Naive thymus-derived CD4-positive, alpha-beta T cell (primary cell): ENCODE measurements at places on chromosomes 6 and 20. TPM values are rescaled to one million over a fixed set of nuclear protein-coding genes. Genes with fewer than 3 reads are reported as not detected.

DNA sequence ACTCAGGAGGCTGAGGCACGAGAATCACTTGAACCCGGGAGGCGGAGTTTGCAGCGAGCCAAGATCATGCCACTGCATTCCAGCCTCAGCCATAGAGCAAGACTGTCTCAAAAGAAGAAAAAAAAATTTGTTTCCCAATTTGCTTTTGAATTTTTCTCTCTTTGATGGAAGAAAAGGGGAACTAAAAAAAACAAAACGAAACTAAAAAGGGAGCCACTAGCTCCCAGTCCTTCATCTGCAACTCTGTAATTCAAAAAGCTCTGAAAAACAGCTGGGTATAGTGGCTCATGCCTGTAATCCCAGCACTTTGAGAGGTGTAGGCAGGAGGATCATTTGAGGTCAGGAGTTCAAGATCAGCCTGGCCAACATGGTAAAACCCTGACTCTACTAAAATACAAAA, 9.5 kb downstream of the OVOL2 start:
- H3K4me1 ChIP-seq, result no peaks in the 10 kb centered on the region
- H3K27ac ChIP-seq, result no peak overlapping the region
- H3K27me3 ChIP-seq, result no peaks in the 10 kb centered on the region
- no peak overlapping the region for H3K4me3 ChIP-seq
- no peak for DNase-seq

Gene EPHA7
- total RNA-seq, result not detected

- no peaks in the 10 kb centered on the region for H3K36me3 ChIP-seq
- no peak for DNase-seq
- H3K4me1 ChIP-seq, result peaks cover 26% of the 10 kb centered on the region
- H3K4me3 ChIP-seq, result no peak overlapping the region
- H3K27me3 ChIP-seq, result no peaks in the 10 kb centered on the region
Observed at GRCh38 chr20:32416206-32416605, 58.1 kb downstream of the ASXL1 start.

GRCh38 chr20:40602381-40602780, 86.7 kb downstream of the MAFB start:
- no peaks in the 10 kb centered on the region for H3K27me3 ChIP-seq
- H3K36me3 ChIP-seq, result no peaks in the 10 kb centered on the region
- no peak for DNase-seq
- no peak overlapping the region for H3K4me3 ChIP-seq
- no peak overlapping the region for H3K27ac ChIP-seq

DNA sequence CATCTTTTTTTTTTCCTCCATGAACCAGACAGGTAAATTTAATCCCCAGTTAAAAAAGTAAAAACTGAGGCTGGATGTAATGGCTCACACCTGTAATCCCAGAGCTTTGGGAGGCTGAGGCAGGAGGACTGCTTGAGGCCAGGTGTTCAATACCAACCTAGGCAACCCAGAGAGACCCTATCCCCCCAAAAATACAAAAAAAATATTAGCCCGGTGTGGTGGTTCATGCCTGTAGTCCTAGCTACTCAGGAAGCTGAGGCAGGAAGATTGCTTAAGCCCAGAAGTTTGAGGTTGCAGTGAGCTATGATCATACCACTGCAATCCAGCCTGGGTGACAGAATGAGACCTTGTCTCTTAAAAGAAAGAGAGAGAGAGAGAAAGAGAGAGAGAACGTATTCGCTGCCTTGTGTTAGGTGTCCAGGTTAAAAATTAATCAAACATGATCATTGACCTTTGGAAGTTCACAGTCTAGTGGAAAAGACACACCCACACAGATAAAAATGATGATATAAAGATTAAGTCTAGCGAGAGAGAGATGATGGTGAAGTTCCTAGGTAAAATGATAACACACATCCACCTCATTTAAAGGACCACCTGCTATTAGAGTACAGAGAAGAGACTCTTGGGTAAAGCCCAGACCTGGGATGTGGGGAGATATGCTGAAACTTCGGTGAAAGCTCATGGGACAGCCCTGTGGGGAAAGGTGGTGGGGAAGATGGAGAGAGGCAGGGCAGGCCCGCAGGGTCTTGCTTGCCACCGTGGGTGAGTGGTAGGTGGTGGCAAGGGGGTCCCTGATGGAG, 4.8 kb upstream of the NHSL1 start:
- H3K27me3 ChIP-seq, result no peaks in the 10 kb centered on the region
- no peak for DNase-seq
- H3K36me3 ChIP-seq, result no peaks in the 10 kb centered on the region
- no peak overlapping the region for H3K27ac ChIP-seq
- no peaks in the 10 kb centered on the region for H3K4me1 ChIP-seq

Gene LY6G6C
- not detected in 2 replicates for total RNA-seq

DNA sequence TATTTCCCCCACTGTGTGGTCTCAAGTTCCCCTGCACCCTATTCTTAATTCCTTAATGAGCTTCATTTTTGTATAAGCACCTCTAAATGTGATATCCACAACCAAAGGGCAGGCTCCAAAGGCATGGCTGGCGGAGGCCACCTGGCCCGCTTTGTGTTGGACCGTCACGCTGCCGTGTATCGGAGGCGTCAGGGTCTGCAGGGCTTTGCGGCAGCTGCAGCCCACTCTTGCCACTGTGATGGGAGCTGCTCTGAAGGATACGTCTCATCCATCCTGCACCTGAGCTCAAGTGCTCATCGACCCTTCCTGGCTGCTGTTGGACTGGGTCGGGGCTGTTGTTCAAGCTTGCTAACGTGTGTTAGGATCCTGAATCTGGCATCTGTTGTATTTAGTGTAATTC, 177.6 kb downstream of the ARID1B start:
- DNase-seq, result no peak
- no peaks in the 10 kb centered on the region for H3K36me3 ChIP-seq
- no peak overlapping the region for H3K4me3 ChIP-seq
- peaks cover 15% of the 10 kb centered on the region for H3K4me1 ChIP-seq
- no peak overlapping the region for H3K27ac ChIP-seq

DNA sequence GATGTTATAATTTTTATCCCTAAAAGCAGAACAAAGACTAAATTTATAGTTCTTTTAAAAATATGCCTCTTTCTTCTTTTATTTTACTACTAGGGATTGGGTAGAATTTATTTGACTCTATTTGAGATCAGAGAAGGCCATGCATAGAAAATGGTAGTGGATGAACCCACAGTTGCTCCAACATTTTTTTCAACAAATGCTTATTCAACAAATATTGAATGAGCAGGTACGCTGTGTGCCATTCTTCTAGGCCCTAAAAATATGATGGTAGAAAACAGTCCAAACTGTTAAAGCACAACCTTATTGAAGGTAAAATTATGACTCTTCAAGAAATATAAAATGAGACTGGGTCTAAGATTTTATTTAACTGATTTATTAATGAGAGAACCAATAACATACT, 30.0 kb downstream of the OTOR start:
- H3K4me1 ChIP-seq, result no peaks in the 10 kb centered on the region
- H3K36me3 ChIP-seq, result no peaks in the 10 kb centered on the region

DNA sequence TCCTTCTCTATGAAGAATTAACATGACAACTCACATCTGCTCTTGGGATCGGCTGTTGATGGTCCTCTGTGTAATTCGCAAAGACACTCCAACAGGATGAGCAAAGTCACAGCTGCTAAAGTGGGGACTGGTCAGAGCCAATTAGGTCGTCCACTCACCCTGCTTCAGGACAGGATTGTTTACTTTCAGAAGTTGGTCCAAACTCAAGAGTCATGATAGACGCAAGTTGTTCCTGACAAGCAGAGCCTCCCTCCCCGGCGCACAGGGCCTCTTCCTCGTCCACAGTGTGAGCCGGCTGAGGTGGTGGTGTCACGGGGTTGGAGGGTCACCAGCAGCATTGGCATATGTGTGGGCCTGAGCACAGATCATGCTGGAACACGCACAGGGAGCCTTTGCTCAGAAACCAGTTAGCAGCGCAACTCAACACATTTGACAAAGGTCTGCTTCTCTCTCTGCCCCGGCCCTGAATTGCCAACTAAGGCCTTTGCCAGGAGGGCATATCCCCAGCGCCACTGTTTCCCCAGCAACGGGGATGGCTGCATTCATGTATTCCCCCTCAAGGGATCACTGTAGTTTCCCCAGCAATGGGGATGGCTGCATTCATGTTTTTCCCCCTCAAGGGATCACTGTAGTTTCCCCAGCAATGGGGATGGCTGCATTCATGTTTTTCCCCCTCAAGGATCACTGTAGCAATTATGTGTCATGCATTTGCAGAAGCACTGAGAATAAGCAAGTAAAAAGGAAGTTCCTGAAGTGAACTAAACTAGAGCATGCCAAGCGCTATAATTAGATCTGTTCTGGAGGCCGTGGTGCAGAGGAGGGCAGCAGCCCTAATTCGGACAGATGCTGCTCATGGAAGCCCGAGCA, 111.7 kb downstream of the THBS2 start:
- H3K4me3 ChIP-seq, result no peak overlapping the region
- no peaks in the 10 kb centered on the region for H3K4me1 ChIP-seq
- no peak overlapping the region for H3K27ac ChIP-seq
- H3K27me3 ChIP-seq, result no peaks in the 10 kb centered on the region
- DNase-seq, result no peak

Gene SNAP25
- total RNA-seq, result not detected

DNA sequence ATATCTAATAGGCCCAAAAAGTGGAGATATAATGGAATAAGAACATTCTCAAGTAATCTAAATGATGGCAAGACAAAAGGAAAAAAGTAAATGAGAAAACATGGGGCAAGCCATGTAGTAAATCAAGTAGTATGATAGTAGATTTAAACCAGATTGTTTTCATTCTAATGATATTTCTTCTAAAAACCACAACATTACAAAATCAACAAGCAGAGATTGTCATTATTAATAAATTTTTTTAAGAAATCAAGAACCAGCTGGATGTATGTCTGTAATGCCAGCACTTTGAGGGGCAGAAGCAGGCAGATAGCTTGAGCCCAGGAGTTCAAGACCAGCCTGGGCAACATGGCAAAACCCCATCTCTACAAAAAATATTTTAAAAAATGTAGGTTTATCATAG, 155.0 kb downstream of the RNGTT start:
- H3K4me3 ChIP-seq, result no peak overlapping the region
- no peak for DNase-seq
- H3K27me3 ChIP-seq, result no peaks in the 10 kb centered on the region
- H3K4me1 ChIP-seq, result no peaks in the 10 kb centered on the region
- no peak overlapping the region for H3K27ac ChIP-seq

GRCh38 chr6:42230345-42231321, 13.0 kb upstream of the MRPS10 start:
- peaks cover 47% of the 10 kb centered on the region for H3K36me3 ChIP-seq
- DNase-seq, result no peak
- no peak overlapping the region for H3K4me3 ChIP-seq
- H3K4me1 ChIP-seq, result no peaks in the 10 kb centered on the region
- H3K27me3 ChIP-seq, result no peaks in the 10 kb centered on the region

GRCh38 chr20:35757098-35757705, 14.6 kb upstream of the PHF20 start:
- H3K27ac ChIP-seq, result no peak overlapping the region
- DNase-seq, result no peak
- no peaks in the 10 kb centered on the region for H3K27me3 ChIP-seq

- DNase-seq, result no peak
- no peaks in the 10 kb centered on the region for H3K36me3 ChIP-seq
- no peaks in the 10 kb centered on the region for H3K27me3 ChIP-seq
- no peak overlapping the region for H3K4me3 ChIP-seq
- H3K4me1 ChIP-seq, result no peaks in the 10 kb centered on the region
Observed at GRCh38 chr20:61555566-61555965, 303.5 kb downstream of the CDH4 start.

Gene TJAP1
- 55.2 TPM for total RNA-seq

Gene SLC12A5
- not detected for total RNA-seq

Gene PPIL6
- 0.58 TPM for total RNA-seq

GRCh38 chr6:100719883-100720682, 161.0 kb downstream of the ASCC3 start:
- no peaks in the 10 kb centered on the region for H3K36me3 ChIP-seq
- no peak for DNase-seq
- no peaks in the 10 kb centered on the region for H3K27me3 ChIP-seq
- H3K4me3 ChIP-seq, result no peak overlapping the region
- no peak overlapping the region for H3K27ac ChIP-seq

Gene BPIFB4
- total RNA-seq, result not detected

DNA sequence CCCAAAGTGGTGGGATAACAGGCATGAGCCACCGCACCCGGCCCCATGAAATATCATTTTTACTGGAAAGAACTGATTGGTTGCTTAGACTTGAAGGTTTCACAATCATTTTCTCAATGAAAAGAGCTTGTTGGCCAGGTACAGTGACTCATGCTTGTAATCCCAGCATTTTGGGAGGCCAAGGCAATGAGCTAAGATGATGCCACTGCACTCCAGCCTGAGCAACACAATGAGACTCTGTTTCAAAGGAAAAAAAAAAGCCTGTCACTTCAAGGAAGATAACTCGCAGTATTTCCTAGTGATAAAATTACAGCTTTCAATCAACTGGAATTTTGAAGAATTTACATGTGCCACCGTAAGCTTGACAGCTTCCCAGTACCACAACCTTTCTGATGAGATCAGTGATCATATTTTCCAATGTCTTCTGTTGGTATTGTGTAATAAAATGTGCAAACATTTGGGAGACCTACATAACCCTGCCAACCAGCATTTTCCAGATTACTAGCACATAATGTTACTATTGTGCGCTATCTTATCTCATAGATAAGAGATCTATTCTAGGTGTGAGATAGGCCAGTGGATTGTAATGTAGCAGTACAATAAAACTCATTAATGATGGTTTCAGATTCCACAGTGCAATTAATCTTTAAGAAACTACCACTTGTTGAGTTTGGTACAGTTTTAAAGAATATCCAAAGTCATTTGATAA, 7.2 kb downstream of the PNLDC1 start:
- H3K27ac ChIP-seq, result no peak overlapping the region
- H3K4me1 ChIP-seq, result no peaks in the 10 kb centered on the region
- no peak for DNase-seq
- H3K4me3 ChIP-seq, result no peak overlapping the region

Gene FNDC1
- total RNA-seq, result not detected

Gene YTHDF1
- 35.9 TPM for total RNA-seq

- no peaks in the 10 kb centered on the region for H3K36me3 ChIP-seq
- no peak overlapping the region for H3K4me3 ChIP-seq
- H3K4me1 ChIP-seq, result no peaks in the 10 kb centered on the region
- no peak for DNase-seq
- no peak overlapping the region for H3K27ac ChIP-seq
- H3K27me3 ChIP-seq, result no peaks in the 10 kb centered on the region
Observed at GRCh38 chr6:141659582-141659981, 473.1 kb upstream of the GJE1 start.

- peaks cover 30% of the 10 kb centered on the region for H3K4me1 ChIP-seq
- H3K27ac ChIP-seq, result peak overlapping the region; percentile 99
- no peak for DNase-seq
- peak overlapping the region; percentile 86 for H3K4me3 ChIP-seq
- no peaks in the 10 kb centered on the region for H3K36me3 ChIP-seq
- no peaks in the 10 kb centered on the region for H3K27me3 ChIP-seq
Observed at GRCh38 chr20:37526839-37527637, 638 bp downstream of the BLCAP start.

- H3K4me3 ChIP-seq, result no peak overlapping the region
- H3K27me3 ChIP-seq, result peaks cover 28% of the 10 kb centered on the region
- H3K27ac ChIP-seq, result no peak overlapping the region
- no peak for DNase-seq
- H3K36me3 ChIP-seq, result no peaks in the 10 kb centered on the region
Observed at GRCh38 chr6:10409731-10410206, 5.1 kb downstream of the TFAP2A start.
